ENCODE measurements at places on chromosomes 2 and 18. TPM values are rescaled to one million over a fixed set of nuclear protein-coding genes. Genes with fewer than 3 reads are reported as not detected.

Gene COL4A3
- total RNA-seq = 9.0 TPM

Gene SLC5A7
- 0.37 TPM for total RNA-seq

Gene TMEM178A
- 5.7 TPM for total RNA-seq

Gene EPAS1
- 158 TPM for total RNA-seq

DNA sequence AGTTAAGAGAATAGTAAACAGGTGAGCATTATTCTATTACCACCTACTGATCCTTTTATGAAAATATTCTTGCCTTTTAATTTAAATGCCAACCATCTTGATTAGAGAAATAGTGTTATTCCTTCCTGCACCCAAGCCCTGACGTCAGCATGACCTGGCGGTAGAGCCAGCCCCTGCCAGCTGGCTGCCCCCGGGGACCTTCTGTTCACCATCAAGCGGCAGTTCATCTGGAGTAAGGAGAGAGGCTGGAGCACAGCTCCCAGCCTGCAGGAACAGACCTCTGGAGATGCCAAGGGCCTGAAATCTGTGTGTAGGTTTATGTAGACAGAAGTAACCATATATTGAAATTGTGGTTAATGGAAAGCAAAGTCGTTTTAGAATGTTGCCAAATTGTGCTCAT lies 171.8 kb downstream of the GBX2 start:
- no peak overlapping the region for H3K4me3 ChIP-seq
- no peaks in the 10 kb centered on the region for H3K4me1 ChIP-seq
- H3K27me3 ChIP-seq = no peaks in the 10 kb centered on the region
- no peaks in the 10 kb centered on the region for H3K36me3 ChIP-seq
- H3K27ac ChIP-seq = no peak overlapping the region

DNA sequence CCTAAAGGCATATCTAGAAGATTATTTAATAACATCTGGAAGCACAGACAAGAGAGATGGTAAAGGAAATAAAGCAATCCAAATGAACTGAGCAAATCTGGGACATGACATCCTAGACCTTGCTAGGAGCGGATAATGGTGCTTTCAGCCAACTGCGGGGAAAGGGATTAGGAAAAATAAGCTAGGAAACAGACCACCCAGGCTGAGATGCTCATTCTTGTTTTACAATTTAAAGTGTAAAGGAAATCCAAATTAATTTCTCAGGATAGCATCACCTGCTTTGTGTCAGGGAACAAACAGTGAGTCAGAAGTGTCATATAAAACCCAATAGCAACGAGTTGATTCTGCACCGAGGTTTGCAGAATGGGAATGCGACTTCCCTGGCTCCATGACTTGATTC lies 112.5 kb upstream of the CXCR4 start:
- H3K27ac ChIP-seq = no peak overlapping the region
- no peaks in the 10 kb centered on the region for H3K36me3 ChIP-seq
- H3K27me3 ChIP-seq = no peaks in the 10 kb centered on the region
- DNase-seq = no peak
- H3K4me1 ChIP-seq = peaks cover 3% of the 10 kb centered on the region

GRCh38 chr2:109400102-109400501 lies 213.7 kb downstream of the SEPTIN10 start:
- no peaks in the 10 kb centered on the region for H3K27me3 ChIP-seq
- no peaks in the 10 kb centered on the region for H3K4me1 ChIP-seq
- DNase-seq = no peak
- H3K4me3 ChIP-seq = no peak overlapping the region
- no peaks in the 10 kb centered on the region for H3K36me3 ChIP-seq
- no peak overlapping the region for H3K27ac ChIP-seq

DNA sequence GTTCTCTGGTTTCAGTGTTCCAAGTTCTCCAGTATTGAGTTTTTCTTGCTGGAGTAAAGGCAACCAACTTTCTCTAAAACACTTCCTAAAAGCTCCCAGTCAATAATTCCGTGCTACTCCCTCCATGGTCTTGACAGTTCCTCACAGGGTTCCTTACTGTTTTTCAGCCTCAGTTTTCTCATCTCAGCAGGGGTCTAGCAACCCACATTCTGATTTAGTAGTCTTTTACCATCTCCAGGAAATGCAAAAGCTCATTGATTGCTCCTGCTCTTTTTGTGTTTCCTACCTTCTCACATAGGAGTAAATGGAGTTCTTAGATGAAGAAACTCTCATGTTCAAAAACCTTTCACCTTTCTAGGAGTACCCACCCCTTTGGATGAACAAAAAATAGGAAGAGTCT lies 978.8 kb upstream of the POU3F3 start:
- H3K4me1 ChIP-seq = no peaks in the 10 kb centered on the region
- no peaks in the 10 kb centered on the region for H3K27me3 ChIP-seq
- H3K4me3 ChIP-seq = no peak overlapping the region
